ELR (cell line): ENCODE measurements at places on chromosomes 11 and 22.

GRCh38 chr22:37328017-37328416 is 45.7 kb downstream of the CYTH4 start:
- peak; percentile 98 for DNase-seq

- DNase-seq: no peak
These were observed 36.0 kb downstream of the SYT13 start for GRCh38 chr11:45250035-45250718.

DNA sequence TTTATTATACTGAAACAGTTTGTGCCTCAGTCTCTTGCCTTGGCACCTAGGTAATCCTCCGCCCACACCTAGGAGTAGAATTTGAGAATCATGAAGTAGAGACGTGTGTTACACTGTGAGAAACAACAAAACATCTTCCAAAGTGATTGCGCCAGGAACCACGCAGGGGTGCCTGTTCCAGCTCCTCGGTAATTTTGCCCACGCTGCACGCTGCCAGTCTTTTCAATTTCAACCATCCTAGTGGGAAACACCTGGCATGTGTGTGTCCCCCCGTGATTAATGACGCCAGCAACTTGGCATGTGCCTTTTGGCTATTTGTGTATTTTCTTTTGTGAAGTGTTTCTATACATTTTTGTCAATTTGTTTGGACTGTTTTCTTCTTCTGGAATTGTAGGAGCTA is 919.1 kb downstream of the BRD1 start:
- DNase-seq: no peak

GRCh38 chr11:30595934-30596333 is 9.8 kb upstream of the MPPED2 start:
- no peak for DNase-seq

GRCh38 chr11:46701078-46701654 is 335 bp downstream of the ZNF408 start:
- peak; percentile 23 for DNase-seq

DNA sequence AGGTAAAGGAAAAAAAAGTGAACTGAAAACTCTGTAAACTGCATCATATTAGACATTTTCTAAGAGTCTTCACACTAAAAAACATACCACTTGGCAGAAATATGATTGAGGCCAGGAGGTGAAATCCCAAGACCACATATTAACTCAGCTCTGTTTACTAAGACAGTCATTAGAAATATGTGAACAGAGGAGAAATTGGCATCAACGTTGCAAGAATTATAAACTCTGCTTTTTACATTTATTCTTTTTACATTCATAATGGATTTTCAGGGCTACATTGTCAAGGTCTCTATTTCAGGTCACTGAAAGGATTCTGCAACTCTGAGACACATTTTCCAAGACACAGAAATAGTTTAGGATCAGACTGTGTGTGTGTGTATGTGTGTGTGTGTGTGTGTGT is 1364.0 kb downstream of the LRRC4C start:
- DNase-seq: no peak

GRCh38 chr11:62922653-62923431 is 1.7 kb upstream of the CHRM1 start:
- DNase-seq: peak; percentile 21

DNA sequence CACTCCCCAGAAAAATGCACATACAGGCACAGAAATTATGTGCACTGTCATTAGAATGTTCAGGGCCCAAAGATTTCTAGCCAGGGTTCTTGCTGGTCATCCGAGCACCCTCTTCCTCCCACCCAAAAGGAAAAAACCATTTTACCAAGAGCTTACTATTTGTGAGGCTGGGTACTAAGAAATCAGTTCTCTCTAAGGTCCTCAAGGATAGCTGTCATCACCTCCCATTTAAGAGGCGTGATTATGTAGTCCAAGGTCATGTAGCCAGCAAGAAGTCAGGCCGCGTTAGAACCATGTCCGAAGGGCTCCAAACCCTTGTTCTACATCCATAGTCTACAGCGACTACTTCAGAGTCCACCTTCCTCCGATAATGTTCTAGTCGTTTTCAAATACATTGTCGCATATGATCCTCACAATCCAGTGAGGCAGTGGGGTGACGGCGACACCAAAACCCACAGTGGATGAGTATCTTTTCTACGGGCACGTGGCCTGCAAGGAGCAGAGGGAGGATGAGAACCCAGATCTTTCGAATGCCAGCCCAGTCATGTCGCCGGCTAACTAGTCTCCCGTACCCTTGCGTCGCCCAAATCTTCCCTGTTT is 634 bp downstream of the TIMM8B start:
- DNase-seq: peak; percentile 53

GRCh38 chr22:42974223-42974622 is 40.7 kb downstream of the PACSIN2 start:
- no peak for DNase-seq

- DNase-seq: no peak
These were observed 3.5 kb upstream of the GLB1L3 start for GRCh38 chr11:134272381-134273316.

DNA sequence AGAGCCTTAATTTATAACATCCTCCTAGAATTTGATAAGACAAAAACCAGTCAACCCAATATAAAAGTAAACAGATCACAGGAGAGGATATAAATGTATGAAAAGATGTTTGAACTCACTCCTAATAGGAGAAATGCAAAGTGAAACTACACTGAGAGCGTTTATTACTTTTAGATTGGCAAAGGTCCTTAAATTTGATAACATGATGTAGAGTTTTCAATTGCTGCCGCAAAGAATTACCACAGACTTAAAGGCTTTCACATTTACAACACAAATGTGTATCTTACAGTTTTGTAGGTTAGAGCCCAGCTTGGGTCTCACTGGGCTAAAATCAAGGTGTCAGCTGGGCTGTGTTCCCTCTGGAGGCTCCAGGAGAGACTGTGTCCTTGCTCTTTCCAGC is 9.1 kb upstream of the POU2AF2 start:
- no peak for DNase-seq

DNA sequence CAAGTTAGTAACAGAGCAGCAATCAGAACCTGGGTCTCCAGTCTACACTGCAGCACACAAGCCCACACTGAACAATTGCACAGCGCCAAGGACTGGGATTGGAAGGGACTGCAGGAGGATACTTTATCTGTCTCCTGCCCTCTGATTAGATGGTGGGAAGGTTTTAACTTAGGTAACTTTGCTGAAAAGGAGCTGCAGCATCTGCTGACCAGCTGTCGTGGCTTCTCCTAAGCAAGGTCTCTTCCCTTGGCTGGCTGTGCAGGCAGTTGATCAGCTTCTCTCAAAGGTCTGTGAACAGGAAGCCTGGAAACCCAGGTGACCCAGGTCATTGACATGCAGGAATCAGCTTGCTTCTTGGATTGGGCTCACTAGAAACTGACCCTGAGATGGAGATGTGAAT is 82.4 kb downstream of the ISX start:
- no peak for DNase-seq

DNA sequence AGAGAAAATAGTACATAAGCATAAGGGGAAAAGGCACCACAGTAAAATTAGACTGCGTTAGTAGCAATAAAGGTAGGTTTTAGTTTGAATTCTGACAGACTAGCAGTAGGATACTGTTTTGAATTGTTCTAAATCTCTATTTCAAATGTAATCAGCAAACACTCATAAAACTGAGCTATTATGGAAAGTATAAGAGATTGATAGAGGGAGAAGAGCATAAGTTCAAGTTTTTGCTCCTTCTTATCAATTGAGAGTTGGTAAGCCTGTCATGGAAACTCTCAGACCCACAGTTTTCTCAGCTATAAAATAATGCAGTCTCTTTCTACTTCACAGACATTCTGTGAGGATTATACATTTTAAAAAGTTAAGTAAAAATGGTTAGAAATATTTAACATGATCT is 840.2 kb upstream of the CNTN5 start:
- DNase-seq: no peak

- DNase-seq: peak; percentile 79
These were observed 802 bp upstream of the PIM3 start for GRCh38 chr22:49959782-49960158.

GRCh38 chr11:31651208-31651607 is 141.6 kb downstream of the ELP4 start:
- no peak for DNase-seq

DNA sequence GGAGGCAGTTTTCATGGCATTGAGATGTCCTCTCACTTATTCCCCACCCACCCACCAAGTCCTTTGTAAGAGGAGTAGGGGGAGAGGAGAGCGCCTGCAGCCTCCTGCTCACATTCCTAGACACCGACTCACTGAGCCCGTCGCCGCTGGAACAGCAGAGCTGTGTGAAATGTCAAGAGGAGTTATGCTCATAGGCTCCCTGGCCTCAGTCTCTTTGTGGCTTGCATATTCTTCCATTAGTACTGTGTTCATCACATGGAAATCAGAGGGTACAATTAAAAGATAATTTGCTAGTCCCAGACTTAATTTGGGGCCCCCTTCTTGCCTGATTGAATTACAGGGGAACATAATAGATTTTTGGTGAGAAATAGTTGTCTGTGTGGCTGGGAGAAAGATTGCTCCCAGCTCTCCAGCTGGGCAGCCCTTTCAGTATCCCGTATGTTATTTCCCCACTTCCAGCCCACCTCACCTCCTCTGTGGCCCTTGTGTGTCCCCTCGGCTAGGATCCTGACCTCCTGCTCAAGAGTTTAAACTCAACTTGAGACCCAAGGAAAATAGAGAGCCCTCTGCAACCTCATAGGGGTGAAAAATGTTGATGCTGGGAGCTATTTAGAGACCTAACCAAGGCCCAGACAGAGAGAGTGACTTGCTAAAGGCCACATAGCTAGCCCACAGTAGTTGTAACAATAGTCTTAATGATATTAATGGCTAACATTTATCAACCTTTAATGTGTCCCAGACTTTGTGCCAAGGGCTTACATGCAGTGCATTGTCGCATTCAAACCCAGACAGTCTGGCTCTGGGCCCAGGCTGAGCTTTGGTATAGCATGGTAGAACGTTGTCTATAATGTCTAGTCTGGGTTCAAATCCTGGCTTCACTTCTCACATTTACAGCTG is 32.2 kb downstream of the LIMK2 start:
- peak; percentile 87 for DNase-seq

GRCh38 chr11:85385547-85385946 is 241.6 kb downstream of the DLG2 start:
- DNase-seq: no peak
